ACHN (cell line): ENCODE measurements at places on chromosomes 13 and 19.

GRCh38 chr13:111404746-111405145, 84.3 kb downstream of the TEX29 start:
- no peak for DNase-seq

- no peak for DNase-seq
Observed at GRCh38 chr13:95341441-95341840, 40.2 kb upstream of the ABCC4 start.

DNA sequence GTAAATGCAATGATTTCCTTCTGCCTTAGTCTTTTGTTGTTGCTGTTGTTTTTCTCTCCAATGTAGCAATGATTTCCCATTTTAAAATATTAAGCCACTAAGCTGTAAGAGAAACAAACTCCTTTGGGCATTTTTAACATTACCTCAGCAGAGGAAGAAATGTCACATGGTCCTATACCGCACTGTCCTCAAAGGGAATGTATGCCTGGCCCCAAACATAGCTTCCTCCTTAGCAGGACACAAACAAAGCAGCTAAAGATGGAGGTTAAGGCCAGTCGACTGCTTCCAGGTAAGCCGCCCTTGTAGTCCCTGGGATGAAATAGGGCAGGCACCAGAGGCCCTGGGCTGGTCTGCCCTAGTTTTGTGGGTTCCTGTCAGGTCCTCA, 249.0 kb downstream of the TSHZ3 start:
- no peak for DNase-seq

GRCh38 chr13:34207334-34207733, 389.4 kb downstream of the RFC3 start:
- DNase-seq, result peak; percentile 5

DNA sequence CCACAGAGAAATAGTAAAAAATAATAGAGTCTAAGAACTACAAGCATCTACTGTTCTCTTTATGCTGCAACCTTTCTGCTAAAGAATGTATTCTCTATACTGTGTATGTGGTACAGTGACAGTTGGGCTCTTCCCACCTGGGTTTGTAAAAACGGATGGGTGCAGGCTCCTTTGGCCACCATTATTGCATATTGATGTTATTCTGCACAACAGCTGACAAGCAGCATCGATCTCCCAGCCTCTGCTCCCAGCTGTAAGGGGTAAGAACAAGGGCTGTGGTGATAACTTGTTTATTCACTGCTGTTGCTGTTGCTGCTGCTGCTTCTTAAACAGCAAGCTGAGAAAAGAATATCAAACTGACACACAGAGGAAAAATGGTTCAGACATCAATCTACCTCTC, 56.1 kb downstream of the KCNRG start:
- no peak for DNase-seq

DNA sequence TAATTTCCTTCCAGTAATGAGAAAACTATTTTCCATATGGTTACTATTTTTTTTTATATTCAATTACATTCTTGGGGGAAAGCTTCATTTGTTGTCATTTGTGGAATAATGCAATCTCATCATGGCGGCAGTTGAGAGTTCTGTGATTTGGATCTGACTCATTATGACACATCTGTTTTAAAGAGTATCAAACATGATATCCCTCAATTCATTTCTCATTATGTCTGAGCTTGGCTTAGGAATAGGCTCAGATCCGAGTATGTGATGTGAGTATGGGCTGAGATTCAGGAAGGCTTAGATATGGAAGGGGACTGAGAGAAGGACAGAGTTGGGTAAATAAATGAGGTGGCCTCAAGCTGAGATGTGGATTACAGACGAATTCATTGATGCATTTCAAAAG, 64.4 kb downstream of the POSTN start:
- DNase-seq, result no peak
